ENCODE measurements at places on chromosomes 2 and 18. TPM values are rescaled to one million over a fixed set of nuclear protein-coding genes. Genes with fewer than 3 reads are reported as not detected.

Gene IL1RN
- 0.39 TPM for polyA plus RNA-seq

Gene SETBP1
- 6.7 TPM for polyA plus RNA-seq

GRCh38 chr2:215793747-215794595 lies 219.4 kb downstream of the MREG start:
- no peak for DNase-seq

DNA sequence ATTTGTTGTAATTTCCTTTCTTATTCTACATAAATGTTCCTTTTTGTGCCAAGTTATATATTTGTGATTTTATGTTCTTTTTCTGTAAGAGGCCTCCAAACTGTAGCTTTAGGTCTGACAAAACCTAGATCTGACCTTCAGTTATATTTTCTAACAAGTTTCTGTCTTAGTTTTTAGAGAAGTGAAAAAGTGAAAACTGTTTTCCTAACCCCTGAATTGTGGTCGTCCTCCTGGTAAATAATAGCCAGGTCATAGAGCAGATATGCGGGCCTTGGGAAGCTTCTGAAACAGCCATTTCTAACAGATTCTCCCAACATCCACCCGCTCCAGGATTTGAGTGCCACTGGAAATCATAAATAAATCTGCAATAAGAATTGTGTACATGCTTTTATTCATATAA lies 398.4 kb upstream of the CWC22 start:
- DNase-seq = no peak

Gene ALK
- 1.5 TPM for polyA plus RNA-seq

GRCh38 chr2:215552144-215552580 lies 116.3 kb upstream of the FN1 start:
- DNase-seq = no peak

- DNase-seq = peak; percentile 72
Measured at GRCh38 chr18:50075772-50076171, 119.2 kb downstream of the MYO5B start.

Gene MOCOS
- polyA plus RNA-seq = 3.8 TPM

Gene GAL3ST2
- 0.31 TPM for polyA plus RNA-seq

GRCh38 chr18:3104190-3105054 lies 91.5 kb upstream of the LPIN2 start:
- DNase-seq = no peak

Gene ANKRD29
- 6.1 TPM for polyA plus RNA-seq

- no peak for DNase-seq
Measured at GRCh38 chr2:100953406-100954043, 48.6 kb upstream of the RPL31 start.

DNA sequence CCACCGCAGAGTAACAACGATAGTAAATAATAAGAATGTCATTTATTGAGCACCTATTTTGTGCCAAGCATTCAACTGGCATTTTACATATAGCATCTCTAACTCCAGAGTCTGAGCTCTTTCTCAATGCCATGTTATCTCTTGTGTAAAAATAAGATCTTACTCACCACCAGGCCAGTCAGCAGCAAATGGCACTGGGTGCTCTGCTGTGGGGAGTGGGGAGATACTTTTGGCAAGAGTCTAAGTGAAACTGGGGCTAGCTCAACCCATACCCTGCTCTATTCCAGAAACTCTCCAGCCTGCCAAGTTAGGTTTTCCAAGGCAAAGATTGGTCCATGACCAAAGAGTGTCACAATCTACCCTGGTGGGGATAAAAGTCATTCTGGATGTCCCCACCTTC lies 5.0 kb upstream of the SLC4A3 start:
- no peak for DNase-seq

DNA sequence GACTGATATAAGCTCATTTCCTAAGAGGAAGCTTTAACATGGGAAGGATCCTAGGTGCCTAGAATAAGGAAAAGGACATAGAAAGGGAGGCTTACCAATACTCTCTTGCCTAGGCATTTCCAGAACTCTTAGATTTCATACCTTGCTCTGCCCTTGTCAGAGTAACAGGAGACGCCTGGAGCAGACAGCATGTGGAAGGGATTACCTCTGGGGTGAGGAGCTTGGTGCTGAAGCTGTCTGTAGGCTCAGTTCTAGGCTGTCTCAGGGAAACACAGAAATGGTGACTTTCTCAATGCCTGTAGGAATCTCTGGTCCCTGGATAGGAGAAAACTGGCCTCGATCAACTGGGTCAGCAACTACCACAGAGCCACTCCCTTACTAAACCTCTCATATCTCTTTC lies 150.0 kb downstream of the SLC4A3 start:
- no peak for DNase-seq

GRCh38 chr2:175743011-175743410 lies 259.1 kb downstream of the LNPK start:
- DNase-seq = no peak

- no peak for DNase-seq
Measured at GRCh38 chr2:46724107-46724506, 191.5 kb downstream of the MCFD2 start.

DNA sequence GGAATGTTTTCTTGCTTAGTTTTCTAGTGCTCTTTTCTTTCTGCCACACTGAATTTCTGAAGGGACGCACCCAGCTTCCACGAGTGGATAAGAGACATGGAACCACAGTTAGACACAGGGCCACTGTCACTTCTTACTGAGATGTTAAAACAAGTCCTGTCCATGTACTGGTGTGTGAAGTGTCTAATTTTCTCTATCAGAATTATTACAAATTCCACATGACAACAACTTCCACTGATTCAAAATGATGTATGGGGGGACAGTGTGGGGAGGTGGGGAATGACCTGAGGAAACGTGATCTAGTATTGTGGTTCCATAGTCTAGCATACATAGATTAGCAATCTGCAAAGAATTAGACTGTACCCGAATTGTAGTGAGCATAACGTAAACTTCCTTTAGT lies 169.6 kb downstream of the TMEM247 start:
- DNase-seq = no peak

DNA sequence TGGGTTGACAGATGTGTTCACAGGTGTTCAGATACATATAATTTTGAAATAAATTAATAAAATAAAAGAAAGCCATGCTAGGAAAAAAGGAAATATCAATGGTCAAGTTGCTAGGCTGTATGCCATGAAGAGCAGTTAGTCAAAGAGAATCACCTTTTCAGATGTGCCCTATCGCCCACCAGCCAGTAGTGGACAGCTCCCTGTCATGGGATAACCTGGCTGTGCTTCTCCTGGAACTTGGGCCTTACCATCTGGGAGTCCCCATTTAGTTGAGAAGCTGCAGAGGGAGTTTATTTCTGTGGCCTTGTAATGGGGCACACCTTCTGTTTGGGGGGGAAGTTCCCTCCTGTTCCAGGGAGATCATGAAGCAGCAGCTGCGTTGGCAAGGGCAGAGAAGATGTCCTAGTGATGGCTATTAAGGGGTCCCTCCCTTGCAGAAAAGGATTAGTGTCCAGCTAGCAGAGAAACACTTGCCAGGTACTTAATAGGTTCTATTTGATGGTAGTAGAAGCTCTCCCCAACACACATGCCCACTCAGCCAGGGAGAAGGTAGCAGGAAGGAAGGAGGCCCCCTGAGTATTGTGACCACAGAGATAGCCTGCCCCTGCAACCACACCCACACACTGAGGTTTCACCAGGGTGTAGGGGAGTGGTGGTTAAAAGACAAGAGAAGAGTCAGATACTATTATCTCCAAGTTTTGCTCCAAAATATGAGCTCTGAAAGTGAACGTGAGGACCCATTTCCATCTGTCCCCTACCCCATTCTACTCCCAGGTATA lies 117.7 kb downstream of the B3GNT2 start:
- DNase-seq = no peak

DNA sequence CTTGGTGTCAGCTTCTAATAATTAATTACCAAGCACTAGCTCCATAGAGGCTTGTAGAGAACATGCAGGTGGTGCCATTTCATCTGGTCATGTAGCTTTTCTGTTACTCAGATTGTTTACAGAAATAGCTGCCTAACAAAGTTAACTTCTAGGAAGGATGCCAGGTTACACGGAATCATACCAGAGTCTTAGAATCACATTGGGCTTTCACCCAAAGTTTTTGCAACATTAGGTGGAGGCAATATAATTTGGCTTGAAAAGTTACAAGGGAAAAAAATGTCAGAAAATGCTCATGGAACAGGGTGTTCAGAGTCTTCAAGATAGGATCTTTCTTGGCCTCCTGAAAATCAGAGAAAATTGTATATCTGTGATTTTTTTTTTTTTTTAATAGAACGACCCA lies 135.6 kb downstream of the ARHGAP15 start:
- DNase-seq = no peak

Gene IRS1
- 23.1 TPM for polyA plus RNA-seq

Gene IL36B
- not detected for polyA plus RNA-seq

DNA sequence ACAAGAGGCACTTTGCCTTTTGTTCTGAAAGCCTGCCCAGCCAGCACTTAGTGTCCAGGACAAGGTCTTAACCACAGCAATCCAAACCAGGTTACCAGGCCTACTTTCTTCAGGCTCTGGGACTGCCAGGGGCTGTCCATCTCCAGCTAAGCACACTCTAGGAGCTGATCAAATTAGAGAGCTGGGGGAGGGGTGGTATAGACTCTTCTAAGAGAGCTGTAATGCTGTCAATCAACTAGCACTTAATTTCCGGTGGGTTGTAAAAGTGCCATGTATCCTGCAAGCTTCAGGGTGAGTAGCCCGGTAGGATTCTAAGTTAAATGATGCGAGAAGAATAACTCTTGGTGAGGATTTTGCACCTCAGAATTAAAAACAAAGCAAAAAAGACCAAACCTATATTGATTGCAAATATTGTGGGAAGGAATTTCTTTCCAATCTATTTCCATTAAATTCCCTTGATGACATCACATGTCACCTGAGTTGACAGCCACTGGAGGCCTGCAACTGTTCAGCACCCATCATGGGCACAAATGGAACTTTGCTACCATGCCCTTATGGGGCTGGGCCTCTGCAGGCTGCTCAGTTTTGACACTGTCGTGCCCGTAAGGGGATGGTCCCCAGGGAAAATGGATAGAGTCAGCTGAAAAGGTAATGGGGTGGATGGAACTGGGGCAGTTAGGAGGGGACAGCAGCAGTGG lies 8.7 kb upstream of the COX7A2L start:
- DNase-seq = peak; percentile 29

GRCh38 chr2:134762508-134762907 lies 43.7 kb upstream of the TMEM163 start:
- DNase-seq = no peak

GRCh38 chr2:200609028-200609614 lies 23.3 kb downstream of the AOX1 start:
- DNase-seq = no peak

GRCh38 chr2:133498662-133499585 lies 69.3 kb downstream of the NCKAP5 start:
- DNase-seq = peak; percentile 35

DNA sequence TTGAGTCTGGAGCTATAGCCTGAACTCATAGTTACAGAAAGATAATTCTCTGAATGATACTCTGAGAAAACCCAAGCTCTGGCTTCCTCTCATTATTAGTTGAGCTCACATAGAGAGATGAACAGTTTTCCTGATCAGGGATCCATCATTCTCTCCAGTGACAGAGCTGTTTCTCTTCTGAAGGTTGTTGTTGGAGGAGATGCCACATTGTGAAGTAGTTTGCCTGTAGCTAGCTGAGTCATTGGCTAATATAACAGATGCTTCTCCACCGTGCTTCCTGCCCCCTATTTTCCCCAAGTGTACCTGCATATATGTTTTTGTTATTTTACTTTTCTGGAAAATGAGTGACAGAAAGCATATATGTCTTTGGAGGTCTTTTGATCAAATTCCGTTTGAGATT lies 64.6 kb downstream of the OSBPL6 start:
- no peak for DNase-seq

- DNase-seq = no peak
Measured at GRCh38 chr2:186648130-186648529, 45.7 kb upstream of the FAM171B start.

Gene NYAP2
- polyA plus RNA-seq = 0.40 TPM

Gene DOK6
- polyA plus RNA-seq = 3.7 TPM

Gene HOXD8
- polyA plus RNA-seq = 4.0 TPM

- DNase-seq = peak; percentile 46
Measured at GRCh38 chr2:11446733-11447248, 19.2 kb downstream of the E2F6 start.

Gene GPR17
- 1.5 TPM for polyA plus RNA-seq

Gene MOB1A
- 72.2 TPM for polyA plus RNA-seq

Gene NDC80
- 11.8 TPM for polyA plus RNA-seq

Gene SUPT7L
- 49.6 TPM for polyA plus RNA-seq

- DNase-seq = no peak
Measured at GRCh38 chr18:45596036-45596435, 19.2 kb upstream of the SLC14A2 start.

Gene CAPN14
- polyA plus RNA-seq = 0.13 TPM

- DNase-seq = no peak
Measured at GRCh38 chr18:23712445-23712844, 23.2 kb downstream of the LAMA3 start.
